Tibial nerve (tissue), 4 donors: ENCODE measurements at places on chromosomes 11 and 22. TPM values are rescaled to one million over a fixed set of nuclear protein-coding genes. Genes with fewer than 3 reads are reported as not detected.

FAM111B gene
- total RNA-seq: 0.20 TPM

NAP1L4 gene
- total RNA-seq: 98.5 TPM

FAM227A gene
- total RNA-seq: 3.3 TPM

SBF2 gene
- total RNA-seq: 104 TPM

F2 gene
- not detected for total RNA-seq

RAB30 gene
- total RNA-seq: 33.5 TPM

ANGPTL5 gene
- 0.63 TPM for total RNA-seq

OR2AG1 gene
- total RNA-seq: not detected

DNA sequence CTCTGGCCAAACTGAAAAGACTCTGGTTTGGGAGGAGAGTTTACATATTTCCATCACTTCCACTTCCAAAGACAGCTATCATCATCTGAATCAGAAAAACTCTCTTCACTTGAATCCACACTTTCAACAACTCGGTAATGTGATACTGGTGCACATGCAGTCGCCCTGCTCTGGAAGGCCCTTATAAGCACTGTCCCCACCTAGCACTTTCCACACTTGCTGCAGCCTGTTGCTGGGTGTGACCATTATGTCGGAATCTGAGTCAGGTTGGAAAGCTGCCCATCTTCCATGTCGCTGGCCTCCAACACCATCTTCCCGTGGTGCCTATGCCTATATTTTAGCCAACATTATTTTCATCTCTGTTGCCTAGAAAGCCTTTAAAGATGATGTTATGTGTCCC lies 1.1 kb upstream of the OR10A5 start:
- DNase-seq: no peak
- no peaks in the 10 kb centered on the region for H3K27me3 ChIP-seq
- no peak overlapping the region for H3K4me3 ChIP-seq
- H3K36me3 ChIP-seq: no peaks in the 10 kb centered on the region

- H3K36me3 ChIP-seq: no peaks in the 10 kb centered on the region
- H3K4me3 ChIP-seq: no peak overlapping the region
- no peaks in the 10 kb centered on the region for H3K27me3 ChIP-seq
- H3K27ac ChIP-seq: no peak overlapping the region
Observed at GRCh38 chr11:81070948-81071347, 1630.1 kb upstream of the TENM4 start.

DNA sequence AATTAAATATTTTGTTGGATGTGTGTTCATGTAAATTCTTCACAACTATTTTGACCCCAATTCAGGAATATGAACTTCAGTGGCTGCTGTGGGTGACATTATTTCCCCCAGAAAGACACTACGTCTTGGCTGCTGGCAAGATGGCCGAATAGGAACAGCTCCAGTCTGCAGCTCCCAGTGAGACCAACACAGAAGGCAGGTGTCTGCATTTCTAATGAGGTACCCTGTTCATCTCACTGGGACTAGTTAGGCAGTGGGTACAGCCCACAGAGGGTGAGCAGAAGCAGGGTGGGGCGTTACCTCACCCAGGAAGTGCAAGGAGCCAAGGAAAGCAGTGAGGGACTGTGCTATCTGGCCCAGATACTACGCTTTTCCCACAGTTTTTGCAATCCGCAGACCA lies 65.3 kb downstream of the ZBTB44 start:
- H3K27ac ChIP-seq: no peak overlapping the region
- H3K4me3 ChIP-seq: no peak overlapping the region
- no peak for DNase-seq
- peaks cover 21% of the 10 kb centered on the region for H3K36me3 ChIP-seq

GRCh38 chr11:121547574-121547973 lies 94.8 kb upstream of the SORL1-AS1 start:
- DNase-seq: no peak
- no peak overlapping the region for H3K27ac ChIP-seq
- no peaks in the 10 kb centered on the region for H3K4me1 ChIP-seq

DNA sequence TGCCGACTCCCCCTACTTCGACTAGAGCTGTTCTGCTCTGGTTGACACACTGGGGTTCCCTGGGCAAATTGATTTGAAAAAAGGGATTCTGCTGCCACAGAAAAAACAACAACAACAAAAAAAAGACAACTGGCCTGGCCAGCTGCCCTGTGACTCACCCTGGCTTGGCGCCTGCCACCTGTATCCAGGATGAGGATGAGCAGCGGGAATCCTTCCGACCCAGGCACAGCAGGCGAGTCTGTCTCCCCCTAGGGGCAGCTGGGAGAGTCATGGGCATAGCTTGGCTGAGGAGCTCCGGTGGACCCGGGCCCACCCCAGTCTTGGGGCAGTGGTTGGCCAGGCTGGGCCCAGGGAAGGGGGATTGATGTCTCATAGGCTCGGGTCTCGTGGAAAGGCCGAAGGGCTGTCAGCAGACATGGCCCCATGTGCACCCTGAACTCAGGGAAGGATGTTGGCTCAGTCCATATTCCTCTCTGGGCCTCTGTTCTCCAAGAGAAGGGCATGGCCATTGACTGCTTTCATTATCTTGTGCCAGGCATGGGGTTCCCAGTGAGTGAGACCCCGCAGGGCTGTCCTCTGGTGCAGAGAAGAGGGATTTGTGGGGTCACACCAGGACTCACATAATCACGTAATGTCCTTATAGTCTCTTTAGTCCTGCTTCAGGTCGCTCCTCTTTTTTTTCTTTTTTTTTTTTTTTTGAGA lies 10.4 kb upstream of the SUN2 start:
- H3K36me3 ChIP-seq: no peaks in the 10 kb centered on the region
- no peak overlapping the region for H3K27ac ChIP-seq
- no peaks in the 10 kb centered on the region for H3K27me3 ChIP-seq

DNA sequence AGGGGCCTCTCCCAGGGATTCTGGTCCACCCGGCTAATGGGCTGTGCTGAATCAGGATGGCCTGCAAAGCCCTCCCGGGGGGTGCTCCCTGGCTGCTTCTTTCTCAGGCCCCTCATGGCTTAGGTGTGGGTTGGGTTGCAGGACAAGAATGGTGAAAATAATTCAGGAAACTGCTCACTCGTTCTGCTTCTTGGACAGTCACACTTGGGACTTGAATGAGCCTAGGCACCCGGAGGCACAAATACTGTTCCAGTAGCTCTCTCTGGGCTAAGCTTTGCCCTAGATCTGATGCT lies 83.2 kb downstream of the TRIM29 start:
- H3K27me3 ChIP-seq: no peaks in the 10 kb centered on the region
- DNase-seq: no peak
- no peaks in the 10 kb centered on the region for H3K36me3 ChIP-seq
- H3K4me1 ChIP-seq: no peaks in the 10 kb centered on the region
- H3K27ac ChIP-seq: no peak overlapping the region
- no peak overlapping the region for H3K4me3 ChIP-seq

- H3K4me1 ChIP-seq: no peaks in the 10 kb centered on the region
- DNase-seq: no peak
- H3K27ac ChIP-seq: no peak overlapping the region
- H3K36me3 ChIP-seq: no peaks in the 10 kb centered on the region
Observed at GRCh38 chr11:106608677-106609076, 409.6 kb downstream of the GUCY1A2 start.

- H3K4me1 ChIP-seq: no peaks in the 10 kb centered on the region
- DNase-seq: no peak
- H3K27ac ChIP-seq: no peak overlapping the region
- no peaks in the 10 kb centered on the region for H3K36me3 ChIP-seq
Observed at GRCh38 chr11:117127171-117127901, 16.8 kb upstream of the PAFAH1B2 start.

DNA sequence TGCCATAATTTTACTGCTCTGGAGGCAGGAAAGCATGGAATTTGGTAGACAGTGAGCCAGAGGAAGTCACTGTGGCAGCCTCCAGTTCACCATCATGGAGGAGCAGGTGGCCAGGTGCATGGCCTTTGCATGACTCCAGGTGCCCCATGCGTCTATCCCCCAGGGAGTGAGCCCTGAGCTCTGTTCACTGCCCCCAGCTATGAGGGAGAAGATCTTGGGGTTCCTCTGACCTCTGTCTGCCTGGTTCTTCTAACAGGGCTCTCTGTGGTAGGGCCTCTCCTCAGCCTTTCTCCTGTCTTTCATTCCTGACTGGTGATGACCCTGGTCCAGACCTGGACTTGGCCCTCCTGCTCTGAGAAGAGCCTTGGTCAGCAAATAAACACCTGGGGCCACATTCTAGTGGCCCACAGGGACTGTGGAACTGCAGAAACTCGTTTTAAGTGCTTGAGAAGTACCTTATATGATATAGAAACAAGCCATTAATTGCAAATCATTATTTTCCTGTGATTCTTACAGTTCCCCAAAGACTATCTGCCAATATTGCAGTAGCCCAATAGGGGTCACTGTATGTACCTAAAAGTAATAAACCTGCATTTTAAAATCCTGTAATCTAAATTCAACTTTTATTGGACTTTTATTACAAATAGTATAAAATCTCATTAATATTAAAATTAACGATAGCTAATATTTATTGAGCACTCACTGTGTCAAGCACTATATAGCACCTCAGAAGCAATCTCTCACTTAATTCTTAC lies 120.0 kb upstream of the SYT13 start:
- H3K36me3 ChIP-seq: no peaks in the 10 kb centered on the region
- H3K4me1 ChIP-seq: no peaks in the 10 kb centered on the region
- H3K27ac ChIP-seq: no peak overlapping the region
- H3K4me3 ChIP-seq: no peak overlapping the region
- DNase-seq: no peak

DNA sequence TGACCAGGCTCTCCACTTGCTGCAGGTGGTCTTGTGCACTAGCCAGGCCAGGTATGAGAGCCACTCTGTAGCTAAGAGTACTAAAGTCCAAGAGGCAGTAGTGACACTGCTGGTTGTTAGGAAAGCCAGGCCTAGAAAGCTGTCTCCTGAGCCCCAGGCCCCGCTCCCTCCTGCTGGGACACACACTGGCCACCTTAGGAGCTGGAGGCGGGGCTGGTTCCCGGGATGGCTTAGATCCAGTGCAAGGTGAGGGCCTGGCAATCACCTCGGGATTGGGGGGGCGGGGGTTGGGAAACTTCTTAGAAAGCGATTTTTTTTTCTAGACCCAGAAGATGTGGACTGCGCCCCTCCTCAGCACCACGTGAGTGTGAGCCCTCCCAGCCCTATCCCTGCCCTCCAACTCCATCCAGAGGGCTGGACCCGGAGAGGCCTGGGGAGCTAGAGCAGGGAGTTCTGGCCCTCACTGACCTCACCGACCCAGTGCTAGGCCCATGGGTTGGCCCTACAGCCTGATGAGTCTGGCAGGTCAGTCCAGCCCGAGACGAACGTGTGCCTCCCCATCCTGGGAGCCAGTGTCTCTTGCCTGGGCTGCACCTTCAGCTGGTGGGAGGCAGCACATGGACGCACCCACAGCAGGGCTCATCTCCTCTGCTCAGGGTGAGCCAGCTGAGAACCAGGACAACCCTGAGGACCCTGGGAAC lies 18.1 kb downstream of the SLC37A2 start:
- DNase-seq: no peak
- no peaks in the 10 kb centered on the region for H3K36me3 ChIP-seq
- no peaks in the 10 kb centered on the region for H3K27me3 ChIP-seq

- H3K4me3 ChIP-seq: no peak overlapping the region
- H3K27me3 ChIP-seq: no peaks in the 10 kb centered on the region
- no peaks in the 10 kb centered on the region for H3K4me1 ChIP-seq
- DNase-seq: no peak
Observed at GRCh38 chr11:106327134-106327533, 249.7 kb downstream of the AASDHPPT start.

DNA sequence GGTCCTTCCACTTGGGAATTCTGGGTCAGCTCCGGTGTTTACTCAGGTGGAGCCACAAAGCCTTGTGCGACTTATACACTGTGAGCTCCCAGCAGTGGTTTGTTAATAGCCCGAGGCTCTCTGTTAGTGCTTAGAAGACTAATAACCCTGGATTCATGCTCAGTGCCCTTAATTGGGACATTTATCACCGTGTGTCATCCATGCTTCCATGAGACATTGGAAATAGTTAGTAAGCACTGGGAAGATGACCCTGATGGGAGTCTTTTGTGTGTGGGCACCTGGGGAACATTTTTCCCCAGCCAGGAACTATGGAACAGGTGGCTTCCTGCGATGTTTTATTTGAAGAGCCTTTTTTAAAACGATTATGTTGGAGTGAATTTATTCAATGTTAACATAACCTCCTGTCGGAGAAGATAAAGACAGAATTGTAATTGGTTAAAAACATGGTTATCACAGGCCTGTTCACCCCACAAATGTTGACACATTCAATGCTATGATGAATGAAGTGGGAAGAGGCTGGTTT lies 188.9 kb downstream of the MYO18B start:
- no peaks in the 10 kb centered on the region for H3K36me3 ChIP-seq
- no peak for DNase-seq

DNA sequence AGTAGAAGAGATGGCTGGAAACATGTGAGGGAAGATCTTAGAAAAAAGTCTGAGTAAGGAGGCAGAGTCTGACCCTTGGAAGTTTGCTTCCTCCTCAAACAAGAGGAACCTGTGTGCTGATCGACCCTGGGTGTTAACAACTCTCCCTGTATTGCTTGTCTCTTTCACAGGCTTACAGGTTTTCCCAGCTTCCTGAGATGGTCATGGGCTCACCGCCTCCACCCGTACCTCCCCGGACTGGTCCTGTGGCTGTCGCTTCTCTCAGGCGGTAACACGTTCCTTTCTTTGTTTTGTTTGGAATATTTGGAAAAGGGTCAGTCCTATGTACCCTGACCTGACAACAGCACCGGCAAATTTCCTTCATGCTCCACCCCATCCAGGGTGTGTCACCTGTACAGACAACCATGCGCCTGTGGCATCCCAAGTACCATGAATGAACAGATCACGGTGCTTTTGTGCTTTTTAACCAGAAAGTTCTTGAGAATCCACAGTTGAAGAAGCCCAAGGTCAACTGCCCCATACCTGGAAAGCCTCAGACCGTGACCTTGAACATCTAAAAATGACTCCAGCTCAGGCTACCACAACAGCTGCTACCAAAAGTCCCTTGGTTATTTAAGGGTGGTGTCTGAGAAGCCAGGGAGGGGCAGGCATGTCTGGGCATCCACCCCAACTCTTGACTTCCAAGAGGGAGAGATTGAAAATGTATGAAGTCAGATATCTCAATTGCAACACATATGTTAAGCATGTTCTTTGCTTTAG lies 44.6 kb downstream of the C11orf91 start:
- no peaks in the 10 kb centered on the region for H3K4me1 ChIP-seq
- H3K27ac ChIP-seq: no peak overlapping the region
- no peak for DNase-seq
- H3K27me3 ChIP-seq: no peaks in the 10 kb centered on the region
- no peak overlapping the region for H3K4me3 ChIP-seq
